ENCODE measurements at places on chromosomes 4 and X.

DNA sequence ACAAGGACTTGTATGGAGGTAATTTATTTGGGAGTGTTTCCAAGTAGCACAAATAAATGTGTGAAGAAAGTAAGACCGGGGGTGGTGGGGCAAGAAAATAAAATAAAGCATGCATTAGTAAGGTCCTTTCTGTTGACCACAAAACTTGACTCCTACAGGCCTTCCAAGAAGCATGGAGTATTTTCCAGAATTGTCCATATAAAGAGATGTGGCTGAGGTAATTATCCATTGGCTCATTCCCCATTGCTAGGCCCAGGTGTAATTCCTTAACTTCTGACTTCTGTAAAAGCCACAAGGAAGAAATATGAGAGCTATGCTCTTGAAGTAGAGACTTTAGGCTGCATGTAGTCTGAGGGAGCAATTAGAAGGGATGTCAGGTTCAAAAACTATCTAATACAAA, 430.5 kb upstream of the PABPC4L start:
- no peak for DNase-seq

GRCh38 chr4:53905941-53906377, 158.4 kb downstream of the CHIC2 start:
- DNase-seq, result peak; percentile 73

DNA sequence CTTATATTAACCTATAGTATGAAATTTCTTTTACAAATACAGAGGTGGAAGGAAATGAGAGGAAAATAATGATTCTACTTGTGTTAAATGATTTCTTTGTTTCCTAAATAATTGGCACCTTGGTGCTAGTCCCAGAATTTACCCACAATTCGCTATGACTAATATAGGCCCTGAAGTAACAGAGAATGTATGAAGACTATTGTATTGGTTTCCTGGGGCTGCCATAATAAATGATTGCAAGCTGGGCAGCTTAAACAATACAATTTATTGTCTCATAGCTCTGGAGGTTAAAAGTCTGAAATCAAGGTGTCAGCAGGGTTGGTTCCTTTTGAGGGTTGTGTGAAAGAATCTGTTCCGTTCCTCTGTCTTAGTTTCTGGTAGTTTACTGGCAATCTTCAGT, 74.8 kb upstream of the GPRIN3 start:
- no peak for DNase-seq

DNA sequence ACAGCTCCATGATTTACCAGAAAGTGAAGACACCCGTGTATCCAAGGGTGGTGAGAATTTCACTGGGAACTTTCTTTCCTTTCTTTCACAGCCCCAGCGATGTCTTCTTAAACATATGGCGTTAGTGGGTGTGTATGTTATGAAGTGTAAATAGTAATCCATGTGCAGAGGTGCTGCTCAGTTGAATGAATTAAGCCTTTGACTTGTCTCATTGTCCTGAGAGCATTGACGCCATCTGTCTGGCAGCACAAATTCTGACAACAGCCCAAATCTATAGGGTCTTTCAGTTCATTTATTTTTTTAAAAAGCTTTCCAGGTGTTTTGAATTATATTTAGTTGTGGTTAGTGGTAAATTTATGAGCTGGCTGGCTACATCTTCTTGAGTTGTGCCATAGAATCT, 69.4 kb downstream of the CLCN5 start:
- no peak for DNase-seq
